Muscle of arm (tissue), 14 donors: ENCODE measurements at places on chromosomes 11 and 22. TPM values are rescaled to one million over a fixed set of nuclear protein-coding genes. Genes with fewer than 3 reads are reported as not detected.

- DNase-seq: no peak
These were observed 22.8 kb upstream of the GUCY1A2 start for GRCh38 chr11:107041088-107041444.

- no peak for DNase-seq
These were observed 3.4 kb downstream of the MCM5 start for GRCh38 chr22:35403356-35403755.

GRCh38 chr11:73507086-73507485 is 90.8 kb downstream of the FAM168A start:
- DNase-seq: no peak

DNA sequence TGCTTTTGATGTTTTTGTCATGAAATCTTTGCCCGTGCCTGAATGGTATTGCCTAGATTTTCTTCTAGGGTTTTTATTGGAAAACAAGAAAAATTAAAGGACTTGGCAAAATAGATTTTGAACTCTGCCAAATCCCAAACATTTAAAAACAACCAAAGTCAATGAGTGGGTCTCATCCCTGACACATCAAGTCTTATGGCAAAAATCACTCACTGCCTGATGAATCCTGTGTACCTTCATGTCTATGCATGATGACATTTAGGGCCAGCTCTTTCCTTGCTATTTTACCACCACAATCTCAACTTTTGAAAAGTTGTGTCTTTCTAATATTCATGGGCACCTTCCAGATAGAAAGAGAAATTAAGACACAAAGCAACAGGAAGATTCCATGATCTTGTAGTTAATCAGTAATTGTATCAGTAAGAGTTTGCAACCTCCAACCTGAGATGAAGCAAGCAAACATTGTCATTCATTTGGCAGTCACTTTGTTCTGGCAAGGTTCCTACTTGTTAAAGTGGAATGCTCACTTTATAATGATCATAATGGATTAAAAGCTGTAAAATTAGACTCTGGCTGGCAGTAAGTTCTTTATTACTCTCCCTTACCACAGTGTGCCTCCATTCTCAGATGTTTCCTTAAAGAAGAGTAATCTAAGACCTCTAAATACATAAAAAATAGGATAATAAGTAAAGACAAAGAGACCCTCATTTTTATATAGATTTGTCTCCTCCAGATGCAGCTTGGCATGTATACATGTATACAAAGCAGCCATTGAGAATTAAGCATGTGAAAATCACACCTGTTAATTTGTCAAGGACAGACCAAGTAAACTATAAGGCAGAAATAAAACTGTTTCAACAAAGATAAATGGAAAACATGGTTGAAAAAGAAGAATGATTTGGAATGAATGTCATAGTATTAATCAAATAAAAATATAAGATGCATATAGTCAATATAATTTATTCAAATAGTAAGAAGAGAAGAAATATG is 51.6 kb downstream of the ETS1 start:
- no peak for DNase-seq

GRCh38 chr11:128180441-128181087 is 406.8 kb downstream of the ETS1 start:
- no peak for DNase-seq

DNA sequence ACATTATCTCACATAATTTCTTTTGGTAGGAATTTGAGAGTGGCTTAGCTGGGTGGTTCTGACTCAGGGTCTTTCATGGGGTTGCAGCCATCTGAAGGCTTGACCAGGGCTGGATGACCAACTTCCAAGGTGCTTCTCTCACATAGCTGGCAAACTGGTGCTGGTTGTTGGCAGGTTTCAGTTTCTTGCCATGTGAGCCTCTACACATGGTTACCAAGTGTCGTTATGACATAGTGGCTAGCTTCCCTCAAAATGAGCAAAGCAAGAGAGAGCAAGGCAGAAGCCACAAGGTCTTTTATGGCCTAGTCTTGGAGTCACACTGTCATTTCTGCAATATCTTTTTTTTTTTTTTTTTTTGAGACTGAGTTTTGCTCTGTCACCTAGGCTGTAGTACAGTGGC is 4.2 kb upstream of the TFIP11 start:
- no peak for DNase-seq

GRCh38 chr11:36508743-36509142 is 1.3 kb downstream of the TRAF6 start:
- DNase-seq: no peak

- DNase-seq: no peak
These were observed 21.2 kb downstream of the SUN2 start for GRCh38 chr22:38734421-38735100.

GRCh38 chr11:1920909-1921573 is 1.5 kb downstream of the TNNT3 start:
- DNase-seq: no peak

DNA sequence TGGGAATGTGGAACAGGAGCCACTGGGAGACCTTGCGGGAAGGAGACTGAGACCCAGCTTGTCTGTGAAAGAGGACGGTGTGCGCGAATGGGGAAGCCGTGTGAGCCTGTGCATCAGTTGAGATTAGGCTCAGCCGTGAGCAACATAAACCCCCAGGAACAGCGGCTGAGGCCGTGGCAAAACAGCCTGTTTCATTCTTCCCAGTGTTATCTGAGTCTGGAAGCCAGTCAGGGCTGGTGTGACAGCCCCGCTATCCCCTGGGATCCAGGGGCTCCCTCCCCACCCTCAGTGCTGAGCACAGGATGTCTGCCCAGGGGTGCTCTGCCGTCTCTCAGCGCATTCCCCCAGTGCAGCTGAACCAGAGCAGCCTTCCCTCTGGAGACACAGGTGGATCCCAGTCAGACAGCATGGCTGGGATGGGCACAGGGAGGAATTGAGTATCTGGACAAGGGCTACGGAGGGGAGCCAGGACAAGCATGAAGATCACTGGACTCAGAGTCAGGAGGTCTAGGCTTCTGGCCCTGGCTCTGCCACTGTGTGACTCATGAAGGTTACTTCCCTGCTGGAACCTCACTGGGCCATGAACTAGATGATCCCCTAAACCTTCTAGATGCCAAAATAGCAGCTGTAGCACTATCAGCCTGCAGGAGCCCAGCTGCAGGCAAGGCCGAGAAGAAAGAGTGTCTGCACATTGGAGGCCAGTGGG is 8.6 kb downstream of the OAF start:
- no peak for DNase-seq

CASP12 gene
- polyA plus RNA-seq: 0.41 TPM

ME3 gene
- 8.3 TPM for polyA plus RNA-seq

FUT4 gene
- polyA plus RNA-seq: 5.8 TPM

OR52I2 gene
- polyA plus RNA-seq: not detected

P2RY6 gene
- polyA plus RNA-seq: 1.9 TPM

PTGDR2 gene
- polyA plus RNA-seq: 0.71 TPM
